ENCODE measurements at places on chromosomes 5 and 9.

DNA sequence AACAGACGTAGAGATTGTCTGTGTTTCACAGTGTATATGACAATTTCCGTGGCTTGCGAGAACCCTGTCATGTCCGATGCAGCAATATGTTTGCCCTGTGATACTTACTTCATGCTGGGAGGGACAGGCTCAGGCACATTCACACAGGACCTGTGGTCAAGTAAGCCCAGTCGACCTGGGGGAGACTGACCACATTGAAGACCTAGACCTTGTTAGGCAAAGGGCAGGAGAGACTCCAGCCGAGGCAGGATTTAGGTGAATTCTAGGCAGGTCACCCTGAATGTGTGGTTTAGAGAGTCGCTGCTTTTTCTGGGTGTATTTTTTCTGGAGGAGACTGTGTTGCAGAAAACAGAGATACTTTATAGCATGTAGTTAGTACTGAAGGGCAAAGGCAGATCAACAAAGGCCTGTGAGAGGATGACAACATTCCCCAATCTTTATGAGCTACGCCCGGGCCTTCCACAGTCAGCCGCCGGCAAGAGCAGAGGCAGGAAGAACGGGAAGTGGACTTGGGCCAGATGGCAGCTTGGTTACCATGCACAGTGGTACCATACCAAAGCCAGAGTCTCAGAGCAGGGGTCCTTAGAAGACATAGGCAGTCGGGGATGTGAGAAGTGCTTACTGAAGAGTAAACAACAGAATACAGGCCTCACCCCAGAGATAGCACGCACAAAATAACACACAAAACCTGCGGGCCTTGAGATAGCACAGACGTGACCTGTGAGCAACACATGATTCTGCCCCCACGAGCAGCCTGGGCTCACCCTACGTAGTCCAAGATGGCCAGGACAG, 220.7 kb downstream of the CACNA1B start:
- no peak for DNase-seq

DNA sequence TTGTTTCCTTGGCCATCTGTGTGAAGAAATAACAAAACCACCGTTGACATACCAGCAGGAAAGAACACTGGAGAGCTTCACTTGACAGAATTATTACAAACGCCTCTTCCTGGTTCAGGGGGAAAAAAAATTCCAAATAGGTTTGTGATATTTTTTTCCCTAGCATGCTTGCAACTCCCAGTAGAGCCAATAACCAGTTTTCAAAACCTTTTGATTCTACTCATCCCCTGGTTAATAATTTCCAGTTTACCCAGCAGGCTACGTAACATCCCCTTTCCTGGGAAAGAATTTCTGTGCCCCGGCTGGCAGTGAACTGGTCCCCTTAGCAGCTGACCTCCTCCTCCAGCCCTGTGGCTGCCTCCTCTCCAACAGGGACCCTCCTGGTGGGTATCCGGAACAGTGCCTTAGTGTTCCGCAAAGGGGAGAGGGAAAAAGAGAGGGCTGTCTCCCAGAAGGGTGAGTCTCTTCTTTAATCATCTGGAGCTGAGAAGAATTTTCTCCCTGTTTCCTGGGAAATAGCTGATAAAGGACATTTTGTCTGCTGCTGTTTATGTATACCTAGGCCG, 72.8 kb upstream of the BOD1 start:
- DNase-seq = no peak

DNA sequence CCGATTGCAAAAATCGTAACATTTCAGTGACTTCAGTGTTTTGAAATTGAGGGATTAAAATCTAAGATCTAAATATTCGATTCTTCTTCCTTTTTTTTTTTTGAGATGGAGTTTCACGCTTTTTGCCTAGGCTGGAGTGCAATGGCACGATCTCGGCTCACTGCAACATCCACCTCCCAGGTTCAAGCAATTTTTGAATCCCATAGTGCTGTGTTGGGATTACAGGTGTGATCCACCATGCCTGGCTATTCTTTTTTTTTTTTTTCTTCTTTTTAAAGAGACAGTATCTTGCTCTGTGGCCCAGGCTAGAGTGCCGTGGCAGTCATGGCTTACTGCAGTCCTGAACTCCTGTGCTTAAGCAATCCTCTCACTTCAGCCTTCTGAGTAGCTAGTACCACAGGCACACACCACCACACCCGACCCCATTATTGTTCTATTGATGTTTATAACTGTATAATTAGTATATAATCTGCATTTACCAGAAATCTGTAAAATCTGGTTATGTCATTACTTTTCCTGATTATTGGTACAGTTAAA, 42.7 kb downstream of the NSD1 start:
- DNase-seq = no peak

- no peak for DNase-seq
These were observed 480.8 kb downstream of the PSAT1 start for GRCh38 chr9:78777747-78778146.

DNA sequence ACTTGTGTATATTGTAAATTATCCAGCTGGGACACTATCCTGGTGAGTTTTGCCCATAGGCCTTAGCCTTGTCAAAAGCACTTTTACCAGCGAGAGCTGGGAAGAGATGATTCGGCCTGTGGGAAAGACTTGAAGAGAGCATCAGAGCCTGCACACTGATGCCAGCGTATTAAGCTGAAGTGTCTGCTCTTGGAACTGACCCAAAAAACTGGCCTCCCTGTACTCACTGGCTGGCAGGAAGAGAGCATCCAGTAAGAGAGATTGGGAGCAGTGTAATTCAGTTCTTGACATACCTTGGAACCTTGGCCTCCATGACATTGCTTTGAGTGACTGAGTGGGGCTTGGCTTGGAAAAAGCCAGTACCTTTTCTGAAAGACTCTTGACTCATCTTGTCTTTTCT, 73.7 kb downstream of the ZNF462 start:
- no peak for DNase-seq

DNA sequence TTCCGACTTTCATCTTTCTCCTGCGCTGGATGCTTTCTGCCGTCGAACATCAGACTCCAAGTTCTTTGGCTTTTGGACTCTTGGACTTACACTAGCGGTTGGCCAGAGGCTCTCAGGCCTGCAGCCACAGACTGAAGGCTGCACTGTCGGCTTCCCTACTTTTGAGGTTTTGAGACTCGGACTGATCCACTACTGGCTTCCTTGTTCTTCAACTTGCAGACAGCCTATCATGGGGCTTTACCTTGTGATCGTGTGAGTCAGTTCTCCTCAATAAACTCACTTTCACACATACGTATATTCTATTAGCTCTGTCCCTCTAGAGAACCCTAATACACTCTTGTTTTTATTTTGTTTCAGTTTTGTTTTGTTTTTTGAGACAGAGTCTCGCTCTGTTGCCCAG, 10.3 kb downstream of the FKBP15 start:
- DNase-seq = no peak

GRCh38 chr9:127968700-127969383, 11.9 kb downstream of the EEIG1 start:
- DNase-seq = no peak

DNA sequence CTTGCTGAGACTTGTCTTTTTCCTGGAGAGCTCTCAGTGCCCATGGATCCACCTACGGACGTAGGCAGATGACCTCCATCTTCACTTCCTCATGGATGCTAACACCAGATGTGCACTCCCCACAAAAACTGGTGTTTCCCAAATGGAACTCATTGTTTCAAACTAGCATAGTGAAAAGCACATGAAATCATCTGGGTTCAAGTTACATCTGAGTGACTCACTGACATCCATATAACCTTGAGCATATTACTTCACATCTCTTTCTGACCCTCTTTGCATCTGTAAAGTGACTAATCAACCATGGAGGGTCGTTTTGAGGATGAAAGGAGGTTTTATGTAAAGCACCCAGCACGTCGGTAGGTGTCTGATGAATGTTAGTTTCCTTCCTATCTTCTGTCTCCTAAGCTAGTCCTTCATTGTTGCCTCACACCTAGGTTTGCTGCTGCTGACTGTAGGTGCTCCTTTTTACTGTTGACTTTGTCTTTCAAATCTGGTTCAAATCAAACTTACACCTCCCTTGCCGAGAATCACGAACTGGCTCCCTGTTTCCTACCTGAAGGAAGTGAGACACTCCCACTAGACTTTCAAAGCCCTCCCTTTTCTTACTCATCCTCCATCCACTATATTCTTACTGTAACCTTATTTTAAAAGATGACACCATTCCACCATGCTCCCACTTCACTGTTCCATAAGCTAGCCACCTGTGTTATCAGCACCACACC, 10.3 kb downstream of the OCLN start:
- DNase-seq = no peak

- DNase-seq = no peak
These were observed 302.7 kb upstream of the NREP start for GRCh38 chr5:112059579-112060135.

DNA sequence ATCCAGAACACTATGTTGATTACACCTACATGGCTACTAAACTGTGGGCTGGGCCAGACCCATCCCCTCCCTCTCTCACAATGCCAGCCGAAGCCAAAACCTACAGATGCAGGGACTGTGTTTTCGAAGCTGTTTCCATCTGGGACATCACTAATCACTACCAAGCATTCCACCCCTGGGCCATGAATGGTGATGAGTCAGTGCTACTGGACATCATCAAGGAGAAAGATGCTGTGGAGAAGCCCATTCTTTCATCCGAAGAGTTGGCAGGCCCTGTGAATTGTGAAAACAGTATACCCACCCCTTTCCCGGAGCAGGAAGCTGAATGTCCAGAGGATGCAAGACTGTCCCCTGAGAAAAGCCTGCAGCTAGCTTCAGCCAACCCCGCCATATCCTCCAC, 65.0 kb downstream of the ZNF462 start:
- DNase-seq = no peak

DNA sequence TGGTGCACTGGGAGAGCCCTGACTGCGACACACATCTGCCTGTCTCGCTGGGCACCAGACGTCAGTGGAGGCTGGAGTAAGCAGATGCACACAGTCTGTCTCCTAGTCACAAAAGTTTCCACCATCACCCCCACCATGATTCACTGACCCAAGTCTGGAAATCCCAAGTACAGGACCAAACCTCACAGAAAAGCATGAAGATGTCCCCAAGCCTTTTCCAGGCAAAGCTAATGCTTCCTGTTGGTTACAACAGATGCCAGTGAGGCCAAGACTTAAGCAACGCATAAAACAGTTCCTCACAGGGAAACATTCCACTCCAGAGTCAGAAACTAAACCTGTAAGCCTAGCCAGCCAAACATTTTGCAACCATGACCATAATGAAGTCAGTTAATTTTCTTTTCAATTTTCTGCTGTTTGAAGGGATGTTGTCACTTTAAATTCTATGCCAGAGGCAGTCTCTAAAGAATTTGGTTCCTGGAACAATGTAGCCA, 259.3 kb upstream of the SLC30A5 start:
- no peak for DNase-seq

GRCh38 chr5:92222449-92222848, 839.3 kb upstream of the ARRDC3 start:
- DNase-seq = no peak

- no peak for DNase-seq
These were observed 123.8 kb downstream of the ASTN2 start for GRCh38 chr9:117290856-117291622.

- DNase-seq = no peak
These were observed 53.3 kb upstream of the SMC5 start for GRCh38 chr9:70205366-70206020.

- no peak for DNase-seq
These were observed 604.5 kb upstream of the KLF4 start for GRCh38 chr9:108093773-108094675.

DNA sequence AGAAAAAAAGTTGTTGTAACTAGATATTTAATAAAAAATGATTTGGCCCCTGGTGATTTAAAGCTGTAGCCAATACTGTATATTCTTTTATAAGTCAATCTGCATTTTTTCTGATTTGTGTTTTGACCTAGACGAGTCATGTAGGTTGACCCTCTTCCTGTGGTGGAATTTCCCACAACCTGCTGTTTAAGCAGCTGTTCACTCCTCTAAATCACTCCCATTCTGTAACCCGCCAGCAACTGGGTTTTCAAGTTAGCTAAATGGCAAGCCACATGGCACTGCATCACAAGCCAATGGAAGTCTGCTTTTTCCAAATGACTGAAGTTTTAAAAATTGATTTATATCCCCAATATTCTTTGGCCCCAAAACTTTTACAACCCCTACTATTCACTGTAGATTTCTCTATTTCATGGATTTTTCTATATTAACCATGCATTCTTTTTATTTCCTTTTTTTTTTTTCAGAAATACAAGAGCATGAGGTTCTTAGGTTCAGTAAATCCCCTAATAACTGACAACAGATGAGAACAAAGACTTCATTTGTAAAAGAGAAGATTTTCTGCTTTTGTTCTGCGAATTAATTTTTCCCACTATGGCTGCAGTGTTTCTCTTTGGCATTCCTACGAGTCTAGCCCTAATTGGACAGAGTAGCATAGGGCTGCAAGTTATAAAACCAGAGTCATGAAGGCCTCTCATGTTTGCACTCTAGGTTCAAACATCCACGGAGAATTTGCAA, 184.5 kb upstream of the TLE4 start:
- DNase-seq = no peak

- no peak for DNase-seq
These were observed 76.5 kb upstream of the PJA2 start for GRCh38 chr5:109486200-109486804.

- no peak for DNase-seq
These were observed 37.2 kb downstream of the SAR1B start for GRCh38 chr5:134595458-134595838.

- no peak for DNase-seq
These were observed 63.6 kb downstream of the PPIC start for GRCh38 chr5:122972877-122973276.

GRCh38 chr9:133543772-133544467, 9.4 kb downstream of the ADAMTSL2 start:
- no peak for DNase-seq

DNA sequence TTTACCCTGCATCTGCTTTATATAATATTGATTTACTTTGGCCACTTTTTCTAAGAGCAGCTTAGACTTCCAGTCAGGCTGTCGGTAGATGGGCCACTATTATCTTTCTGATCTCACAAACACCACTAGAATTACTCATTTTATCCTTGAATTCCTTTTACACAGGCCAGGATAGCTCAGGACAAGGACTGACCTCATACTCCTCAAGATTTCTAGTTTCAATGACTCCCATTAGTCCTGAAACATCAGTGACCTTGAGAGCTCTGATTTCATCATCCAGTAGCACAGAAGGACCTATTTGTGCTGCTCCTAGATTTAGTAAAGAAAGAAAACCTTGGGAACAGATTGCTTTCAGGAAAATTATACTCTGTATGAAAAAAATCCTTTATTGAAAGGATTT, 727.9 kb upstream of the PTPRD start:
- no peak for DNase-seq

GRCh38 chr9:106928350-106928749, 65.4 kb downstream of the ZNF462 start:
- no peak for DNase-seq

DNA sequence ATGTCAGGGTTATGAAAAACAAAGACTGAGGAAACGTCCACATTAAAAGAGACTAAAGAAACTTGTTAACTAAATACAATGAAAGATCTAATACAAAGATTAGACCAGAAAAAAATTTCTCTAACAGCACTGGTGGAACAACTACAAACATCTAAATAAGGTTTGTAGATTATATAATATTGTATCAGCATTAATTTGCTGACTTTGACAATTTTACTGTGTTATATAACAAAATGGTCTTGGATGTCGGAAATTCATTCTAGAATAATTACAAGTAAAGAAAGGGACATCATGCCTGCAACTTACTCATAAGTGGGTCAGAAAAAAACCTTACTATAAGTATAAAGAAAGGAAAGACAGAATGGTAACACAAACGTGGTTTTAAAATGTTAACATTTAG, 50.1 kb downstream of the PJA2 start:
- no peak for DNase-seq

- no peak for DNase-seq
These were observed 539.2 kb downstream of the TLE1 start for GRCh38 chr9:81150016-81150625.

- peak; percentile 67 for DNase-seq
These were observed 7.9 kb downstream of the CCL21 start for GRCh38 chr9:34701769-34702736.
